Fibroblast of lung (primary cell): ENCODE measurements at places on chromosomes 2 and 18.

- DNase-seq, result peak; percentile 71
Observed at GRCh38 chr2:18924886-18925285, 335.5 kb upstream of the NT5C1B start.

- DNase-seq, result no peak
Observed at GRCh38 chr2:136395582-136395981, 277.6 kb upstream of the CXCR4 start.

DNA sequence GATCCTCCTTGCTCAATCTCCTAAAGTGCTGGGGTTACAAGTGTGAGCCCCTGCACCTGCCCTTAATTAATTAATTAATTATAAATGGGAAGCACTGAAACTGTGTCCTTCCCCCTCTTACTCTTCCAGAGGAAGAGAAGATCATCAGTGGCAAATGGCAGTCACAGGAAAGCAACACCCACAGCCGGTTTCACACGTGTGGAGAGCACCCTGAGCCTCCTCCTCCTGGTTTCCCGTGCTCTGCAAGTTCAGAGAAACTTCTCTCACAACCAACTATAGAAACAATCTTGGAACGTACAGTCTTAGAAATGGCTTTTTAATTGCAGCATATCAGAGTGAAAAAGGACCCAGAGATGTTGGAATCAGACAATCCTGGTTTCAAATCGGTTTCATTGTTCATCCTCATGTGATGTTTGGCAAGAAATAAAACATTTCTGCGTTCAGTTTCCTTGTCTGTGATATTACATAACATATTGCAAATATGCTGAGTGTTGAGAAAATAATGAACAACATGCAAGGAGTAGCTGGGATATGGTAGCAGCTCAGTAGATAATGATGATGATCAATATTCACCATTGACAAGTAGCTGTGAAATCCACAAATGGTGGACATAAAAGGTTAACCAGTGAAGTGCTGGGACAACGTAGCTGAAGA is 141.0 kb upstream of the KCTD1 start:
- DNase-seq, result no peak

DNA sequence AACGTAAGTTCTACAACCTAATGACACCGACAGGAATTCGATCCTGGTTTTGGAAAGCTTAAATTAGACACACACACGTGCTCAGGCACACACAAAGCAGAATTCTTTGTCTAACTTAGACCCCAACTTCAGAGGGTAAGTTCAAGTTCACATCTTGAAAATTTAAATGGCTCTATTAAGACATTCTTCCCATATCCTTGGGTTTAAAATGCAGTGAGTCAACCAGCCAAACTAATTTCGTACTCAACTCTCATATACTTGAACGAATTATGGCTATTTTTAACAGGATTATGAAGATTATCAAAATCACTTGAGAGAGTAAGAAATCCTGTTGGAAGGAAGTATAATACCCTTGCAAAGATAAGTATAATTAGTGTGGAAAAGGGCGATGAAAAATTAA is 53.2 kb upstream of the ARL4C start:
- peak; percentile 65 for DNase-seq

GRCh38 chr2:6947929-6948676 is 30.9 kb downstream of the RNF144A start:
- no peak for DNase-seq

GRCh38 chr18:23827681-23828080 is 138.4 kb downstream of the LAMA3 start:
- DNase-seq, result no peak

GRCh38 chr2:113240915-113241911 is 37.5 kb downstream of the PAX8 start:
- DNase-seq, result peak; percentile 100

GRCh38 chr18:36388310-36388709 is 90.8 kb downstream of the FHOD3 start:
- DNase-seq, result no peak

DNA sequence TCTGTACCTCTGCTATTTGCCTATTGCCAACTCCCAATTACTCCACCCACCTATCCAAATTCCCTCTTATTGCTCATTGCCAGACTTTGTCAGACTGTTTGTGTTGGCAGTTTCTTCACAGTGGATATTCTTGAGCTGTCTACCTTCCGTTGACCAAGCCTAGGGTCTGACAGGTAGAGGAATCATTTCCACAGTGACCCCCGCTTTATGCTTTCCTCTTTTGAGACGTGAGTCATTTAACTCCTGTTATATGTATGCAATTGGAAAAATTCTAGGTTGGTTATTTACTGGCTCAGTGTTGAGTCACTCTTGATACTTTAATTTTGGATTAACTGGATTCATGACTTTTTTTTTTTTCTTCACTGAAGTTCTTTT is 187.7 kb downstream of the IRS1 start:
- peak; percentile 38 for DNase-seq

GRCh38 chr2:96315400-96316071 is 9.6 kb upstream of the ITPRIPL1 start:
- peak; percentile 82 for DNase-seq

GRCh38 chr2:114925296-114926255 is 483.1 kb downstream of the DPP10 start:
- no peak for DNase-seq

- peak; percentile 55 for DNase-seq
Observed at GRCh38 chr2:32680942-32681341, 53.1 kb downstream of the TTC27 start.

GRCh38 chr2:8148260-8149006 is 533.4 kb upstream of the ID2 start:
- peak; percentile 80 for DNase-seq

- DNase-seq, result no peak
Observed at GRCh38 chr2:238146884-238147544, 8.5 kb downstream of the KLHL30 start.

DNA sequence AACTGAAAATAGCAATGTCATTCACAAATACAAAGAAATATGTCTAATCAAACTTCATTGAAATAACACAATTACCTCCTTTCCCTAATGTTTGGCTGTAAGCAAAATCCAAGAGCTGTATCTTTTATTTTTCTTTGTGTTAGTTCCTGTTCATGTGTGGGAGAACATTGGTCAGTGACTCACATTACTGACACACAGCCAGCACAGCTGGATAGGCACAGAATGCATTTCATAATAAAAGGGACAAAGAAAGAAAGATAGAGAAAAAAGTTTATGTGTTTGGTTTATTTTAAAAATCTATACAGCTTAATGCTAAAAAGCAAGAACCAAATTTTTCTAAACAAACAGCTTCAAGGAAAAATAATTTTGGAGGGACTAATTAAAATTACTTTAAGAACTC is 185.6 kb upstream of the COL3A1 start:
- DNase-seq, result peak; percentile 93

DNA sequence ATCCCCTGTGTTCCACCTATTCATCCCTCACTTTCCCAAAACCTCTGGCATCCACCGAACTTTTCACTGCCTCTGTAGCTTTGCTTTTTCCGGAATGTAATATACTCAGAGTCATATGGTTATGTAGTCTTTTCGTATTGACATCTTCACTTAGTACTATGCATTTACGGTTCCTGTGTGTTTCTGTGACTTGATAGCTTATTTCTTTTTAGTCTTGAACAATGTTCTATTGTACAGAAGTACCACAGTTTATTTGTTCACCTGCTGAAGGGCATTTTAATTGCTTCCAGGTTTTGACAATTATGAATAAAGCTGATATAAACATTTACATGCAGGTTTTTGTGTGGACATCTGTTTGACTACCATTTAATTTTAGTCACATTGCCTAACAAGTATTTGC is 154.7 kb upstream of the DOK6 start:
- no peak for DNase-seq

DNA sequence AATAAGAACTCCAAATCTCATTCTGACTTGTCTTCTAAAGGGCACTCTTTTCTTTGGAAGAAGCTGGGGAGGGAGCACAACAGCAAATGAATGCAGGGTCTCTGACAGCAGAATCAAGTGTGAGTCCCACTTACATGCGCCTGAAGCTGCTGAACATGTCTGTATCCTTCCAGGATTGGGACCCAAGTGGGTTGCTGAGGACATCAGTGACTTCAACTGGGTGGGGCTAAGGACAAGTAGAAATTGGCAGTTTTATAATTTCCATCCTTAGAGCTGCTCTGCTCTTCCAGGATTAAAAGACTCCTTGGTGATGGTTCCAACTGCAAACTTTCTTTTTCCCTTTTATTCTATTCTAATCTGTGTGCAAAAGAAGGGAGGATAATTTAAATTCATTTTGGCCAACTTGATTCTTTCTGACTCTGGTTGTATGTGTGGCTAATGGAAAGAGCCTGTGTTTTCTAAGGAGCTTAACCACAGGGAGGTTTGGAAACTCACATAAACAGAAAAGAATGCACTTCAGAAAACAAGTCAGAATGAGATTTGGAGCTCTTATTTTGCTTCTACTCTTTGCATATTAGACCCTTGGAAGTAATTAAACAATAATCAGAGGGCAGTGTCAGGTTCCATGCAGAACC is 20.6 kb downstream of the ANTXR1 start:
- DNase-seq, result peak; percentile 70

- DNase-seq, result peak; percentile 47
Observed at GRCh38 chr2:207881902-207882301, 112.2 kb upstream of the FZD5 start.

- no peak for DNase-seq
Observed at GRCh38 chr2:164821338-164821737, 20.3 kb downstream of the COBLL1 start.

- DNase-seq, result peak; percentile 96
Observed at GRCh38 chr2:46329803-46330775, 32.9 kb downstream of the EPAS1 start.

DNA sequence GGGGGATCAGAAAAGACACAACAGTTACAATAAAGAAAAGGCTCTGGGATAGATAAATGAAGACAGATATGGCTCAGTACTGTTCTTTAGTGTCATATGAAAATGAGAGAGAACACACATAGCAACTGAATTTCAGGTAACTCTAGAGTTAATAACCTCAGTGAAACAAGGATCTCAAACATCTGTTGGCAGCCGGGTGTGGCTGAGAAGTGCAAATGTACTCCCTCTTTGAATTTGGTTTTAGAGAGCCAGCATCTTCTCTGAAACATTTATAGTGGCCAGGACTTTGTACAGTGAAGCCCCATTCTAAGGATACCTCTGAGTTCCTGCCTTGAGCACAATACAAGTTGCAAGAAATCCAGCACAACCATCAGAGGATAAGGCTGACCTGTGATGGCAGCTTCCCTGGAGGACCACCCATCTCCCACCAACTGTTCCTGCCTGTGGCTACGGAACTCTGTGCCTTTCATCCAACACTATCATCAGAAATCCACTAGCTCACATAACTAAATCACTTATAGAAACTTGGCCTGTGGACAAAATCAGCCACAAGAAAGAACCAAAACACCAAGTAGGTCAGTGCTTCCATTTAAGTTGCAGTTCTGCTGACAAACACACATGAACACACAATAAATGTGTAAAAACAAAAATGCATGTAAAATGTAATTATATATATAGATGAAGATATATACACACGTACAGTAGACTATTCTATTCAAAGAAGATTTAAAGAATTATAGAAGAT is 37.3 kb upstream of the PEX13 start:
- no peak for DNase-seq

DNA sequence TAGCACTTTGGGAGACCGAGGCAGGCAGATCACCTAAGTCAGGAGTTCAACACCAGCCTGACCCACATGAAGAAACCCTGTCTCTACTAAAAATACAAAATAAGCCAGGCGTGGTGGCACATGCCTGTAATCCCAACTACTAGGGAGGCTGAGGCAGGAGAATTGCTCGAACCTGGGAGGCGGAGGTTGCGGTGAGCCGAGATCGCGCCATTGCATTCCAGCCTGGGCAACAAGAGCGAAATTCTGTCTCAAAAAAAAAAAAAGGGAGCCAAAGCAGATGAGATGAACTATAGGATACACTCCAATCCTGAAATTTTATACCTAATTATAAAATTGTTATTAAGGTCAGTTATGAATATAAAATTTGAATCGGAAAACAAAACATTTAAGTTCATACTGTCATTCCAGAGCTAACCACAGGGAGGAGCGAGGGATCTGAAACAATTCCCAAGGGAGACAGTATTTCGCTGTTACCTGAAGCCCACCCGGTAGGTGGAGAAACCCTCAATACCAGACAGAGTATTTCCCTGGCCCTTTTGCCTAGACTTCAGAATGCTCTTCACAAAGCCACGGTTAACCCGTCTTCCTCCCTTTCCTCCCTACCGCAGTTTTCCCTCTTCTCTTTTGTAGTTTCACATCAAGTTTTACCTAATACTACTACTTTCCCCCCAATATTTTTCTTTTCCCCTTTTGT is 1.4 kb downstream of the PPM1G start:
- DNase-seq, result peak; percentile 70

DNA sequence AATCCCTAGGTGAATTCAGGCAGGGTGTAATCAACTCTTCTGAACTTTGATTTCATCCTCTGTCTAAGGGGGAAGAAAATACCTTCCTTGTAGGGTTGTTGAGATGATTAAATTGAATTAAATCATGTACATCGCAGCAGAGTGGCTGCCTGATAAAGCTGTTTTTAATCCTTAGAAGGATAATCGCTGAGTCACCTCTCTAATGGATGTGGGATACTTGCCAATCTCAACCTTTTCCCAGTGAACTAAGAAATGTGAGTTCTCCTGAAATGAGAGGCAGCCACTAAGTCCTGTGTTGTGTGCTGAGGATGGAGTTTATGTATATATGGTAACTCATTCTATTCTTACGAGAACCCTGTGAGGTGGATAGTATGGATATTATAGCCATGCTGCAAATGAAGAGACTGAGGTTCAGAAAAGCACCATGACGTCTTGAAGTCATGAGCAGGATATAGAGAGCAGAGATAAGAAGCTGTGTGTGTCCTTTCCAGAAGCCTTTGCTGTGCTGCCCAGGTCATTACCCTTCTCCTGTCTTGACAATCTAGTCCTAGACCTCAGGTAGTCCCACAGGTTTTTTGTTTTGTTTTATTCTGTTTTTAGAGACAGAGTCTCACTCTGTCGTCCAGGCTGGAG is 93.3 kb downstream of the HNRNPLL start:
- DNase-seq, result peak; percentile 71

DNA sequence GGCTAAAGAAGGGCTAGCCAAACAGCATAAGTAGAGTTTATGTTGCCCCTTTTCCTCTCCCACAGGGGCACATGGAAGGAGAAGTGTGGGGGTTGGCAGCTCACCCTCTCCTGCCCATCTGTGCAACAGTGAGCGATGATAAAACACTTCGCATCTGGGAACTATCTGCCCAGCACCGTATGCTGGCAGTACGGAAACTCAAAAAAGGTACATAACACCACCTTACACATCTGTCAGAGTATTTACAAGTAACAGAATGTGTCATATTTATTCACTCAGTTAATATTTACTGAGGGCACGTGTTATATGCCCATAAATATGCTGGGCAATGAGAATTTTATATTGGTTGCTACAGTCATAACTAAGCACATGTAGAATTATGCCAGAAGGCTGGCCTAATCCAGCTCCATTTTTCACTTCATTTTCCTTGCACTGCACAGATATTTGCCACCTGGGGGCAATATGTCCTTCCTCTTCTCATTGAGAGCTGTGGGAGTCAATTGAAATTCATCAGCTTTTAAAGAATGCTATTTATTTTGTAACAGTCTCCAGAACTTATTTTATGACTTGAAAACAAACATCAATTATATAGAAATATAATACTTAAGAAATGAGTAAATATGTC is 150.6 kb downstream of the RTN4 start:
- peak; percentile 51 for DNase-seq

GRCh38 chr2:216770717-216771116 is 75.4 kb upstream of the IGFBP5 start:
- no peak for DNase-seq
